Stimulated activated CD8-positive, alpha-beta memory T cell treated with anti-CD3 and anti-CD28 coated beads, Interleukin-7, amount 100 ng/mL, for 48 hours (primary cell): ENCODE measurements at places on chromosomes 5 and 9.

- DNase-seq, result no peak
These were observed 39.0 kb upstream of the TTC1 start for GRCh38 chr5:159969966-159970365.

GRCh38 chr9:125750627-125751011 lies 3.4 kb downstream of the PBX3 start:
- DNase-seq, result no peak

- no peak for DNase-seq
These were observed 2.7 kb downstream of the VCAN start for GRCh38 chr5:83474161-83474796.

GRCh38 chr5:93378073-93378472 lies 202.9 kb downstream of the NR2F1-AS1 start:
- DNase-seq, result no peak

- no peak for DNase-seq
These were observed 1.3 kb downstream of the ASTN2 start for GRCh38 chr9:117413346-117414219.

- no peak for DNase-seq
These were observed 125.3 kb downstream of the ST8SIA4 start for GRCh38 chr5:100777680-100778300.

- no peak for DNase-seq
These were observed 4.2 kb downstream of the WWC1 start for GRCh38 chr5:168295574-168296201.

DNA sequence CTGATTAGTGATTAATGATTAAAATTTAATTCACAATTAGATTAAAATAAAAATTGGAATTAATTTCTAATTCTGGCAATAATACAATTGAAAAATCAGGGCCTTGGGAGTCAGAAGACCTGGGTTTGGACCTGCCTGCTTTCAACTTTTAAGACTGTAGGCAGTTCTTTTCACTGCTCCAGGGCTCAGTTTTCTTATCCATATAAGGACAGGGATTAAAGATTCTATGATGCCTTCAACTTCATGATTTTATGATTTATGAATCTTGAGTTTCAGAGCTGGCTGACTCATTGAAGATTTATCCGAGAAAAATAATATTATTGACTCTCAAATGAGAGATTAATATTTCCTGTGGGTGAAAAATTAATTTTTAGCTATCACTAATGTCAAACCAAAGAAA lies 208.6 kb upstream of the ANKH start:
- DNase-seq, result no peak

DNA sequence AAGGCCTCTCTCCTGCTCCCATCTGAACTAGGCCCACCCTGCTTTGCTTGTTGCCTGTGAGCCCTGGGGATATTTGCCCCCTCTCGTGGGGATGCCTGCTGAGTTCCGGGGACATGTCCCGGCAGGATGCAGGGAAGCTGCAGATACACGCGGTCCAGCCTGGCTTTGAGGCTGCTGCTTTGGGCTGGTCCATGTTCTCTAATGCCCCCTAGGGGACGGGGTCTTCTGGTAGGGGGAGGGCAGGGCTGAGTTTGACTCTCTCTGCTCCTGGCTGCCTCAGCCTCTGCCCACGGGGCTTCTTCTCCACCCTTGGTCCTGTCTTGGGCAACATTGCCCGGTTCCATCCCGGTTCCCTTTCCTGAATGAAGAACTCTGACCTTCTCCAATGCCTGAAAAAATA lies 84.9 kb upstream of the ASS1 start:
- no peak for DNase-seq

- DNase-seq, result no peak
These were observed 133.9 kb upstream of the PANK3 start for GRCh38 chr5:168713051-168713450.

- no peak for DNase-seq
These were observed 227.8 kb upstream of the SLC24A2 start for GRCh38 chr9:20016611-20017010.

DNA sequence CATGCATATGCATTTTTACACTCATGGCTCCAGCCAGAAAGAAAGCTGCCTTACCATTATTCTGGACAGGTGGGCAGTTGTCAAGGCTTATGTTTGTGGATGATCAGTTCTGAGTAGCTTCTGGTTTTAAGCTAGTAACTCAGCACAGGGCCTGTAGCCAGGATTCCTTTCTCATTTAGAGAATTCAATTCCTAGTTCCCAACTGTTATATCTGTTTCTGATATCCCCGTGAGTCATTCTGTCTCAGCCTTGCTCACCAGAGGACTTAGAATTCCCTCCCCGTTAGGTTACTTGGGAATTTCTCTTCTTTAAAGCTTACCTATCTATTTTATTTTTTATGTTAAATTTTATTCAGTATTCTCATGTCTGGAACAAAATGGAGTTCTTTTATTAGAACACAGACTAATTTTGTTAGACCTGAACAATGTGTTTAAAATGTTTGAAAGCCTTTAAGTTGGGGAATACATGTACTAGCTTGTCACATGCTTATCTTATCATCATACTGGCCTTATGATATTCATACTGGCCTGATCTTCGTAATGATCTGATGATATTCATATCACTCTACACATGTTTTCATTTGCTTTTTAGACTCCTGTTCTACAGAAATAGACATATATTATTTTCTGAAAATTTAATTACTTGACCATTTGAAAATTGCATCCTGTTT lies 47.1 kb downstream of the CAST start:
- no peak for DNase-seq
